ENCODE measurements at places on chromosomes 3 and 15. TPM values are rescaled to one million over a fixed set of nuclear protein-coding genes. Genes with fewer than 3 reads are reported as not detected.

The PIGZ gene
- 14.4 TPM for total RNA-seq

The SUSD5 gene
- total RNA-seq: 3.8 TPM

The PLA1A gene
- 0.59 TPM for total RNA-seq

The ANKRD34C gene
- total RNA-seq: not detected

The RCN2 gene
- 47.2 TPM for total RNA-seq

The HCLS1 gene
- total RNA-seq: 37.8 TPM

- no peak overlapping the region for H3K4me3 ChIP-seq
- H3K27me3 ChIP-seq: no peaks in the 10 kb centered on the region
- no peak overlapping the region for H3K27ac ChIP-seq
- no peaks in the 10 kb centered on the region for H3K36me3 ChIP-seq
- no peaks in the 10 kb centered on the region for H3K4me1 ChIP-seq
These were observed 214.1 kb downstream of the TNIK start for GRCh38 chr3:171245796-171246765.

DNA sequence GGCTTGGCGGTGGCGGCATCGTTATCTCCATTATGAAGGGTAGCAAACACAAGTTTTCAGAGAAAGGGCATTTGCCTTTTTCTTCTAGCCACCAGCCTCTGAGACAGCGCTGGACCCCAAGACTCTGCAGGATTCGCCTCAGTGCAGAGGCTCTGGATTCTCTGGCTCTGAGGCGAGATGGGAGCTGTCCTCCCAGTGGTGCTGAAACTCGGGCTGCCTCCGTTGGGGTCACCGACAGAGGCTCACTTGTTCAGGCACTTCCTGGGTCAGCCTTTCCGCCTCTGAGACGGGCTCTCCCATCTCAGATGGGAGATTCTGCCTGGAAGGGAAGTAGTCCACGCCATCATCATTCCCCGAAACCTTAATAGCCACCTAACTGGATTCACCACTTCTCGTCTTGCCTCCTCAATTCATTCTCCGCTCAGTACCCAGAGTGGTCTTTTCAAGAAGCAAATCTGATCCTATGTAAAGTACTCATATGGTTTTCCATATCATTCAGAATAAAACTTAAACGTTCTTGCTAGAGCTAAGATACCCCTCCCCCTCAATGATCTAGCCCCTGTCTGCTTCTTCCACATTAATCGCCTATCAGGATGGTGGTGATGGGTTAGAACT, 76.9 kb downstream of the RHCG start:
- H3K27ac ChIP-seq: no peak overlapping the region
- H3K4me3 ChIP-seq: no peak overlapping the region
- no peaks in the 10 kb centered on the region for H3K4me1 ChIP-seq
- peaks cover 3% of the 10 kb centered on the region for H3K27me3 ChIP-seq
- no peak for DNase-seq
- no peaks in the 10 kb centered on the region for H3K36me3 ChIP-seq

DNA sequence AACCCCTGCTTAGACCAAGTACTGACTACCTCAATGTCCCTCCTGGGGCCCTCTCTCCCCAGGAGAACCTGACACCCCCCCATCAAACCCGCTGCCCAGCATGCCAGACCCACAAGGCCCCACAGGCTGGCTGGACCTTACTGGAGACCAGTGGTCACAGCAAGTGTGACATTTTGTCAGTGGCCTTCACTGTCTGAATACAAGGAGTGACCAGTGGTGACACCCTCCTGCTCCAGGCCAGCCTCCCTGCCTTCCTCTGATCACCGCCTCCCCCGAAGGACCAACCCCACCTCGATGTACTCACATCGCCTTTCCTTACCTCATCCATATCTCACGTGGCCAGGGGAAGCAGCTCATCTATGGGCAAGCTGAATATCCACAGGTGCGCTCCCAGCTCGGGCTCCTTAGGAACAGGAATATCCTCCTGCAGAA, 62.1 kb upstream of the HERC1 start:
- no peaks in the 10 kb centered on the region for H3K36me3 ChIP-seq
- H3K4me3 ChIP-seq: no peak overlapping the region
- DNase-seq: no peak
- no peaks in the 10 kb centered on the region for H3K27me3 ChIP-seq
- no peak overlapping the region for H3K27ac ChIP-seq

GRCh38 chr3:196287440-196288140, at the start of gene PCYT1A:
Gene PCYT1A, minus strand, starts transcription at chr3:196287726. Its CDS starts 17,195 bp downstream, at chr3:196270531.
- H3K4me1 ChIP-seq: no peaks in the 10 kb centered on the region
- peak; percentile 85 for DNase-seq
- no peaks in the 10 kb centered on the region for H3K27me3 ChIP-seq
- H3K36me3 ChIP-seq: no peaks in the 10 kb centered on the region
- peak within 1 kb of the TSS; percentile 91 for H3K4me3 ChIP-seq

DNA sequence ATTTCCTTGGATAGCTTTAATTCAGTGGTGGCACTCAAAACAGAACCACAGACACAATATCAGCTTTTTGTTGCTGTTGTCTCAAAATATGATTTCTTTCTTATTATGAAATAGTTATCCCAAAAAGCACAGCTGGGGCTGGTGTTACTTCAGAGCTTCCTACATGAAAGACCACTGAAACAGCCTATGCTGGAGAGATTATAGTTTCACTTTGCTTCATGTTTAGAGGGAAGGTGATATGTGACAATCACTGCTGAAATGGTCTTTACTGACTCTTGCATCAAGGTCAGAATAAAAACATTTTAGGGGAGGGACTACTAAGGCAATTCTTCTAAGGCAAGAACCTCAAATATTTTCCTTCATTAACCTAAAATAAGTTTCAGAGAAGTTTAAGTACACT, 190.7 kb downstream of the TNIK start:
- H3K4me3 ChIP-seq: no peak overlapping the region
- H3K36me3 ChIP-seq: no peaks in the 10 kb centered on the region
- no peaks in the 10 kb centered on the region for H3K27me3 ChIP-seq
- DNase-seq: no peak
- H3K27ac ChIP-seq: no peak overlapping the region

- H3K4me1 ChIP-seq: peaks cover 41% of the 10 kb centered on the region
- H3K36me3 ChIP-seq: no peaks in the 10 kb centered on the region
- peak overlapping the region; percentile 83 for H3K4me3 ChIP-seq
These were observed 2.3 kb downstream of the ANXA2 start for GRCh38 chr15:60395276-60396011.

DNA sequence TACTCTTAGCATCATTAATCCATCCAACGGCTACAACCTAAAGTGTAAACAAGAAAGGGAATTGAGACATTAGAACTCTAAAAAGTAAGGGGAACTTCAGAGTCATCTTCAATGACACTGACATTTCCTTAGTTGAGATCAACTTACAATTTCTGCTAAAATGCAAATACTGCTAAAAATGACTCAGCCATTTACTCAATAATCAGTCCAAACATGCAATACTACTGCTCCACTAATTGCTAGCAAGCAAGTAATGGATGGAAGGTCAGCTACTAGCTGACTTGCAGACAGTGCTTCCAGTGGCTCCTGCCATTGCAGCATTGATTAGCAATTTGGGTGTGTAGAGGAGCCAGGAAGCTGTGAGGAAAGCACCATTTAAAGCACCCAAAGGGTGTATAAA, 28.4 kb downstream of the CD200R1L start:
- H3K27me3 ChIP-seq: no peaks in the 10 kb centered on the region
- no peak overlapping the region for H3K27ac ChIP-seq
- no peak for DNase-seq
- H3K36me3 ChIP-seq: no peaks in the 10 kb centered on the region
- no peak overlapping the region for H3K4me3 ChIP-seq

DNA sequence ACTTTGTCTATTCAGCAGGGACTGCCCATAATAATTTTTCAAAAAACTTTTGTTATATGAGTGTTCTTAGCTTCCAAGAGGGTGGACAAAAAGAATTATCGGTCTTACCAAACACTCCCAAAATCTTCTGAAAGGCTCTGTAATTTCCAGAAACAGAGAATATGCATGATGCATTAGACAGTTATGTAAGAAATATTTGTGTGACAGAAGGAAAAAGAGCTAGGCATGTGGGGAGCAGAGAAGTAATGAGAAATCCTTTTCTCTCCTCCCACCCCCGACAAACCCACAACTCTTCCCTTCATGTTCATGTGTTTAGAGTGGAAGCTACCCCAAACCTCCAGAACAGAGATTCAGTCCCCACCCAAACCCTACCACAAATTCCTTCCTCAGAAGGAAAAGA, 86.8 kb downstream of the MYO5A start:
- DNase-seq: no peak
- H3K36me3 ChIP-seq: no peaks in the 10 kb centered on the region
- no peak overlapping the region for H3K4me3 ChIP-seq
- H3K4me1 ChIP-seq: no peaks in the 10 kb centered on the region

DNA sequence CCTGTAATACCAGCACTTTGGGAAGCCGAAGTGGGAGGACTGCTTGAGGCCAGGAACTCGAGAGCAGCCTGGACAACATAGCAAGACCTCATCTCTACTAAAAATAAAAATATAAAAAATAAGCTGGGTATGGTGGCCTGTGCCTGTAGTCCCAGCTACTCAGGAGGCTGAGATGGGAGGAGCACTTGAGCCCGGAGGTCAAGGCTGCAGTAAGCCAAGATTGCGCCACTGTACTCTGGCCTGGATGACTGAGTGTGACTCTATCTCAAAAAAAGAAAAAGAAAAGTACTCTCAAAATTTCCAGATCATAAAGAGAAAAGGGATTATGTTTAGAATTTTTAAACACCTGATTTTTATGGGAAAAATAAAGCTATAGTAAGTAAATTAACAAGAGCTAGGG, 24.1 kb downstream of the SLC51A start:
- no peaks in the 10 kb centered on the region for H3K4me1 ChIP-seq
- H3K27ac ChIP-seq: no peak overlapping the region
- H3K27me3 ChIP-seq: no peaks in the 10 kb centered on the region
- DNase-seq: no peak

DNA sequence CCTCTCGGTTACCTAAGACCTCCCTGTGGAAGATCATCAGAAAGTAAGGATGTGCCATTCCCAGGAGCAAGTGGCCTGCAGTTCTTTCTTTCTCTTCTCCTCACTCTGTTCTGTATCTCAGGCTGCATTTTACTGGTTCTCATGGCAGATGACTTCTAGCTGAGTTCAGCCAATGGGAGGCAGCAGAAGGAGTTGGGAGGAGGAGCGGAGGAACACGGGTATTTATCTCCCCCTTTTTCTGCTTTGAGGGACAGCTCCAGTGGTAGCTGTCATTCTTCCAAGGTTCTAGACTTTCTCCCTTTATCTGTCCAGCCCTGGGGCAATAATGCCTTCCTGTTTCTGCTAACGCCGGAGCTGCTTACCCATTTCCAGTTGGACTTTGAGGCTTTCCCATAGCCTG, 339.9 kb downstream of the NR2F2 start:
- no peaks in the 10 kb centered on the region for H3K4me1 ChIP-seq
- no peaks in the 10 kb centered on the region for H3K36me3 ChIP-seq
- H3K4me3 ChIP-seq: no peak overlapping the region
- no peak overlapping the region for H3K27ac ChIP-seq

DNA sequence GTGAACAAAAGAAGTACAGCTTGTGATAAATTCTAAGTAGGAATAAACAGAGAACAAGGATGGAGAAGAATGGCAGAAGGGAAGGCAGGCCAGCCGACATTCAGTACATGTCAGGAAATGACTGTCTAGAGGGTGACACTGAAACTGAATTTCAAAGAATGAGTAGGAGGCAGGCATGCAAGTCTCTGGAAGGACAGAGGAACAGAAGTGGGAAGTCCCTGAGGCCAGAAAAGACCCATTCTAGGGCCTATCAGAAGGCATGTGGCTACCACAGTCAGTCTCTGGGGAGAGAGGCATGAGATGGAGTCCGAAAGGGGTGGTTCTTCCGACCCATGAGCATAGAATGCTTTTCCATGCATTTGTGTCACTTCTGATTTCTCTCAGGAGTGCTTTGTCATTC, 243.5 kb upstream of the UBE2E2 start:
- H3K27ac ChIP-seq: no peak overlapping the region
- H3K27me3 ChIP-seq: no peaks in the 10 kb centered on the region
- H3K36me3 ChIP-seq: no peaks in the 10 kb centered on the region
- no peak overlapping the region for H3K4me3 ChIP-seq
- H3K4me1 ChIP-seq: no peaks in the 10 kb centered on the region

- H3K4me3 ChIP-seq: no peak overlapping the region
- H3K36me3 ChIP-seq: no peaks in the 10 kb centered on the region
- no peak overlapping the region for H3K27ac ChIP-seq
- H3K27me3 ChIP-seq: no peaks in the 10 kb centered on the region
These were observed 29.0 kb downstream of the PPARG start for GRCh38 chr3:12317914-12318313.

DNA sequence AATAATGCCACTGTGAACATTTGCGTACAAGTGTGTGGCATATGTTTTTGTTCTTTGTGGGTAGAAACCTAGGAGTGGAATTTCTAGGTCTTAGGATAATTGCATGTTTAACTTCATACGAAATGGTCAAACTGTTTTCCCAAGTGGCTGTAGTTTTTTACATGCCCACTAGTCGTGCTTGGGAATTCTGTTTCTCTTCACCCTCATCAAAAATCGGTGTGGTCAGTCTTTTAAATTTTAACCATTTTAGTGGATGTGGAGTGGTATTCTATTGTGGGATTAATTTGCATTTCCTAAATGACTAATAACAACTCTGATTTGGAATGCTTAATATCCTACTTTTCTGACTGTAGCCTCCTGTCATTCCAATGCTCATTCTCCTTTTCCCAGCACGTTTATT, 27.6 kb downstream of the ZFAND6 start:
- no peak overlapping the region for H3K4me3 ChIP-seq
- no peaks in the 10 kb centered on the region for H3K27me3 ChIP-seq
- H3K4me1 ChIP-seq: no peaks in the 10 kb centered on the region
- no peak for DNase-seq

Data from breast epithelium (tissue), 4 donors.